ENCODE measurements at places on chromosomes 5 and 9.

DNA sequence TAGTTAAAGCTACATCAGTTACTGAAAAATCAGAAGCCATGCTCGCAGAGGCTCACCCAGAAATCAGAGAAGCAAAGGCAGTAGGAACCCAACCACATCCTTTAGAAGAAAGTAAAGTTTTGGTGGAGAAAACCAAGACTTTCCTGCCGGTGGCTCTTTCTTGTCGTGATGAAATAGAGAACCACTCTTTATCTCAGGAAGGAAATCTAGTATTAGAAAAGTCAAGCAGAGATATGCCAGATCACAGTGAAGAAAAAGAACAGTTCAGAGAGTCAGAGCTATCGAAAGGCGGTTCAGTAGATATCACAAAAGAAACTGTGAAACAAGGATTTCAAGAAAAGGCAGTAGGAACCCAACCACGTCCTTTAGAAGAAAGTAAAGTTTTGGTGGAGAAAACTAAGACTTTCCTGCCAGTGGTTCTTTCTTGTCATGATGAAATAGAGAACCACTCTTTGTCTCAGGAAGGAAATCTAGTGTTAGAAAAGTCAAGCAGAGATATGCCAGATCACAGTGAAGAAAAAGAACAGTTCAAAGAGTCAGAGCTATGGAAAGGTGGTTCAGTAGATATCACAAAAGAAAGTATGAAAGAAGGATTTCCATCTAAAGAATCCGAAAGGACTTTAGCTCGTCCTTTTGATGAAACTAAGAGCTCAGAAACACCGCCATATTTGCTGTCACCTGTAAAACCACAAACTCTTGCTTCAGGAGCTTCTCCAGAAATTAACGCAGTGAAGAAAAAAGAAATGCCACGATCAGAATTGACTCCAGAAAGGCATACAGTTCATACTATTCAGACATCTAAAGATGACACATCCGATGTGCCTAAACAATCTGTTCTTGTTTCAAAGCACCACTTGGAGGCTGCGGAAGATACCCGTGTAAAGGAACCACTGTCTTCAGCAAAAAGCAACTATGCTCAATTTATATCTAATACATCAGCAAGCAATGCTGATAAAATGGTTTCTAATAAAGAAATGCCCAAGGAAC lies 47.2 kb downstream of the CMYA5 start:
- DNase-seq = no peak

DNA sequence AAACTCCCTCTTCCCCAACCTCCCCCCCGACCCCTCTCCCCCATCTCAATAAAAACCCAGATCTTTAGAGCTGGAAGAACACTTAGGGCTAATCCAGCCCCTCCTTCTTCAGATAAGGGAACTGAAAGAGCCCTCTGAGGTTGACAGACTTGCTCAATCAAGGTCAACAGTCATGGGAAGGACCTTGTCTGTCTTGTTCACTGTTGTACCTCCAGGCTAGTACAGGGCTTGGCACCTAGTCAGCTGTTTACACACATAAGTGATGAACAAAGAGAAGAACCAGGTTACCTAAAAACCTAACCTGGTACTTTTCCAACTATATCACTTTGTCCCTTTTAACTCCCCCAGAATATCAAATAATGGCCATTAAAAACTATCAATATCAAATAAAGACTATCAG lies 2.4 kb downstream of the TTC39B start:
- DNase-seq = no peak

GRCh38 chr5:15993919-15994318 lies 185.7 kb downstream of the MARCHF11 start:
- no peak for DNase-seq

DNA sequence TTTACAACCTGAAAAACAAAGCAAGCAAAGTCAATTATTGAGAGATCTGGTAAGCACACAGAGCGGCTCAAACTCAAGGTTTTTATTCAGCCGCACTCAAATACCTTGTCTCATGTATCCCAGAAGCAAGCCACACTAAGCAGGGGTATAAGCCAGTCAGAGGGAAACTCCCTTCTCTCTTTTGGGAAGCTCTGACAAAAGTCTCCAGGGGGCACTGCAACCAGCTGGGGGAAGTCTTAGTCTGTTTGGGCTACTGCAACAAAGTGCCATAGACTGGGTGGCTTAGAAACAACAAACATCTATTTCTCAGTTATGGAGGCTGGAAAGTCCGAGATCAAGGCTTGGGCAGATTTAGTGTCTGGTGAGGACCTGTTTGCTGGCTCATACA lies 246.0 kb downstream of the ENC1 start:
- no peak for DNase-seq

DNA sequence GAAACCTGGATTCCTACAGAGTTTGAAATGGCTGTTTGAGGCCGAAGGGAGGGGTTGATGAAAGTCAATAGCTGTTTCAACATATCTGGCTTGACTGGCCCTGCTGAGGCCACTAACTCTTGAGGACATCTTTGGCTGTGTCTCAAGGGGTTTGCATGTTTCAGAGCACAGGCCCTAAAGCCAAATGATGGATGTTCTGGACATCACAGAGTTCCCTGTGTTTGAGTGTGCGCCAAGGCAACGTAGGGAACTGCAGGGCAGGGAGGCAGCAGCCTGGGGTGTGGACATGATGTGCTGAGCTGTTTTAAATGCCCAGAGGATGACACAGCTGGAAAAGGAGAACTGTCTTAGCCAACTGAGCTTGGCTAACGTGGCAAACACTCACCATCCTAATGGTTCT lies 89.6 kb downstream of the RAPGEF1 start:
- DNase-seq = no peak

- no peak for DNase-seq
Observed at GRCh38 chr9:136416427-136416826, 6.0 kb downstream of the PMPCA start.

- no peak for DNase-seq
Observed at GRCh38 chr5:78501411-78502352, 141.3 kb downstream of the SCAMP1 start.

GRCh38 chr5:134714120-134714519 lies 24.2 kb upstream of the CAMLG start:
- DNase-seq = no peak

GRCh38 chr9:78030296-78030552 lies 1.4 kb downstream of the GNAQ start:
- DNase-seq = no peak

GRCh38 chr5:111787006-111787405 lies 30.0 kb upstream of the NREP start:
- DNase-seq = no peak

GRCh38 chr9:137160054-137160425 lies 9.8 kb downstream of the LRRC26 start:
- no peak for DNase-seq

GRCh38 chr5:95958310-95959014 lies 3.2 kb downstream of the ELL2 start:
- no peak for DNase-seq

DNA sequence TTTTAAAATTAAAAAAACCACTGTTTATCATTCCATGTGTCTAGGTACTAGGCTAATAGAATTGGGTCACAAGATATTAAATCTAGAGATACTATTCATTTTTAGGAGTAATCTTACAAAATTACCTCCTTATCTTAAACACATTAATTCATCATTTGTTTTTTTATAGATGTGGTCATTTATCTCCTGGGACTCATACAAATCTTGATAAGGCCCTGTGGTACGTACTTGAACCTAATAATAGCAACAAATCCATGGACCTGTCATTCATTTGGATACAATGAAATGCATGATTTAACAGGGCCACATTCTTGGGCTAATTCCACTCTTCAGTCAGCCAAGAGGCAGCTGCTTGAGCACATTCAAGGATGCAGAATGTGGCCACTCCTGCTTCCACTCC lies 66.4 kb upstream of the MARCHF11 start:
- DNase-seq = no peak

GRCh38 chr5:81866994-81867393 lies 104.8 kb upstream of the ATG10 start:
- DNase-seq = no peak
